Karpas-422 (cell line): ENCODE measurements at places on chromosomes 16 and 17.

- DNase-seq, result no peak
Observed at GRCh38 chr17:72173499-72174116, 52.8 kb downstream of the SOX9 start.

- no peak for DNase-seq
Observed at GRCh38 chr16:87057211-87057881, 259.8 kb downstream of the C16orf95 start.

DNA sequence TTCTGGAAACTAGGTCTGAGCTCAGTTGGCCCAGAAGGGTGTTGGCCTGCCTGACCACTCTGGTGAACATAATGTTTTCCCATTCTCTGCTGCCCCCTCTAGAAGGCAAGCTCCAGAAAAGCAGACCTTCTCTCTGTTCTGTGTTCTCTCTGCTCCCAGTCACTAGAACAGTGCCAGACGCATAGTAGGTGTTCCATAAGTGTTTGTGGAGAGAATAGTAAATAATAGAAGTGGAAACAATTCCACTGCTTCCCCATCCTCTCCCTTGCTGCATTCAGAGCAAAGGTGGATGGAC lies 32.2 kb upstream of the ETV4 start:
- no peak for DNase-seq

- no peak for DNase-seq
Observed at GRCh38 chr17:3594051-3594800, 15.0 kb downstream of the TRPV1 start.

DNA sequence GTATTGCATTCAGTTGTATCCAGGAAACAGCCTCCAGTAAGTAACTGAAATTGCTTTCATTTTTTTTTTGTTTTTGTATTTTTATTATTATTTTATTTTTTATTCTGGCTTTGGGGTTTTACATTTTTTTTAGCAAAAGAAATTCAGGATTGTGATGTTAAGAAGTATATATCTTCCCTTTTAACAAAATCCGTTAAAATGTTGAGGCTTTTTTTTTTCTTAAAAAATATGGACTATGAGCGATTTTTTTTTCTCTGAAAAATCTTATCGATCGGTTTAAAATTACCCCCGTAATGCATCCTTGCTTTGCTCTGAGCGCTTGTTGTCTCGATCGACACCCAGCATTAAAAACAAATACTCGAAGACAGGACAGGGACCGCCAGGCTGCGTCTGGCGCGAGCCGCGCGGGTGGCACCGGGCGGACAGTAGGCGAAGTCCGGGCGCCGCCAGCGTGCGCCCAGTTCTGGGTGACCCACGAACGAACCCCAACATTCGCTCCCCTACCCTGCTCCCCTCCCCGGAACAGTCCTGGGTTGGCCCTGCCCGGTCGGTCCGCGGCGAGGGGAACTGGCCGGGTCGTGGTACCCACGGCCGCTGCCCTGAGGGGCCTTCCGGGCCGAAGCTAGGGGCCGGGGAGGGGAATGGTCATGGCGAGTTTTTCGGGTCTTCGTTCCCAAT lies 482 bp downstream of the BAHCC1 start:
- no peak for DNase-seq

DNA sequence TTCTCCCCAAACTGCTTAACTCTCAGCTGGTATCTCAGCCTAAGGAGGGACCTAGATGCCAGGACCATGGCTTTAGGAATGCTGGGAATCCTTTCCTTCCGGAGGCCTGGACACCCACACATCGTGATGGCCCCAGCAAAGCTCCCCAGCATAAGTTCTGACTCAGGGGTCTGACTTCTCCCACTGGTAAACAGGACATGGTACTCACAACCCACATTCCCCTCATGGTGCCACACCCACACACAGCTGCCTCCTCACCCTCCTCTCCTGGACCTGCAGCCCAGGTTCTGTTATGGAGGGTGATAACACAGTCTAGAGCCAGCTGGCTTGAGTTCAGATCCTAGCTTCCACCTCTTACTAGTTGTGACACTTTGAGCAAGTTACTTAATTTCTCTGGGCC lies 719 bp upstream of the RNF227 start:
- no peak for DNase-seq
